Mesothelial cell of epicardium (in vitro differentiated cells): ENCODE measurements at places on chromosomes 2 and 18. TPM values are rescaled to one million over a fixed set of nuclear protein-coding genes. Genes with fewer than 3 reads are reported as not detected.
A peak's percentile ranks its signal among the peaks of the same experiment; 100 is the strongest.

Gene TSHZ1
- total RNA-seq, result 48.6 to 50.6 TPM (median 50.0 TPM) in 3 replicates

DNA sequence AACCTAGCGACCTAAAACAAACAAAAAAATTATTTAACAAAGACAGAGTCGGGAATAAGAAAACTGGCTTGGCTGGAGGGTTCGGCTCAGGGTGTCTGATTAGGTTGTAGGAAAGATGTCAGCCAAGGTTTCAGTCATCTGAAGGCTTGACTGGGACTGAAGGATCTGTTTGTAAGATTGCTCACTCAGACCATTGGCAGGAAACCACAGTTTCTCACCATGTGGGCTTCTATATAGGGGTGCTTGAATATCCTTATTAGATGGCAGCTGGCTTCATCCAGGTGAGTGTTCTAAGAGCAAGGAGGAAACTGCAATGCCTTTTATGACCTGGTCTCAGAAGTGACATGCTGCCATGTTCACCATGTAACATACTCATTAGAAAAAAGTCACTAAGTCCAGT lies 999 bp upstream of the IL36B start:
- no peak for DNase-seq

DNA sequence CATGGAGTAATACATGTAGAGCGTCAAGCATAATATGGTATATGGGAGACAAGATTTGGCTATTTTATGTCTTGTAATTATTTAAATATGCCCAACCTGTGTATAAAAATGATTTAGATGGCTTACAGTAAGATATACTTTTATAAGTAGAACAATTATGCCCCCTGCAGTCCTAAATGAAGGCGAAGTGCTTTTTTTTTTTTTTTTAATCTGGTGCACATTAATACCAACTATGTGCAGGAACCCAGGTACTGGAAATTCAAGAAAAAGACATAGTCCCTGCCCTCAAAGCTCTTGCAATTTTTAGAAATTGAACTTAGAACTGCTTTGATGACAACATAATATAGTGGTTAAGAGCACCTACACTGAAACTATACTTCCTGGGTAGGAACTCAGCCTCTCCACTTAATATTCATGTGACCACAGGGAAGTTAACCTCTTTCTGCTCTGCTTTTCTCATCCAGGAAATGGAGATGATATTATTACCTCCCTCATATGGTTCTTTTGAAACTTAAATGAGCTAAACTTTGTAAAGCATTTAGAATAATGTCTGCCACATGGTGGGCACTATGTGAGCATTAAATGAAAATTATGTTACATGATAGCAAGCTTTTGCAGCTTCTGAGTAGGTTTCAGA lies 38.1 kb downstream of the AFTPH start:
- no peak for DNase-seq

GRCh38 chr18:51980101-51980500 lies 359.9 kb upstream of the DCC start:
- DNase-seq, result no peak

Gene MARCHF7
- 128 to 133 TPM (median 131 TPM) in 3 replicates for total RNA-seq

GRCh38 chr2:20015482-20016083 lies 3.1 kb upstream of the MATN3 start:
- DNase-seq, result no peak

Gene FABP1
- total RNA-seq, result 1.0 to 3.8 TPM (median 2.7 TPM) in 3 replicates

DNA sequence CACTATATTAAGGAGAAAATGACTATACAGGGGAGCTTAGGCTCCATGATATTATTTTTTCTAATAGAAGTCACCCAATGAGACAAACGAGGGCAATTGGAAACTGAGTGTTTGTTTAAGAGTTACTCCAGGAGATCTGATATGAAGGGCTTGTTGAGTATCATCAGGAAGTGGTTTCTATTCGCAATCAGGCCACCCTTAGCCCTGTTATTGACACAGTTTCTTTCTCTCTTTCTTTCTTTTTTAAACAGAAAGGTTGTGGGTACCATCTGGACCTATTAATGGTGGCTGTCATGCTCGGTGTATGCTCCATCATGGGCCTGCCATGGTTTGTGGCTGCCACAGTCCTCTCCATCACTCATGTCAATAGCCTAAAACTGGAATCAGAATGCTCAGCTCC lies 117.3 kb downstream of the DPP4 start:
- DNase-seq, result no peak

GRCh38 chr2:217880287-217880889 lies 122.4 kb downstream of the TNS1 start:
- DNase-seq, result no peak

- DNase-seq, result peak; percentile 20
These were observed 2.2 kb downstream of the NOL4 start for GRCh38 chr18:34222307-34223163.

DNA sequence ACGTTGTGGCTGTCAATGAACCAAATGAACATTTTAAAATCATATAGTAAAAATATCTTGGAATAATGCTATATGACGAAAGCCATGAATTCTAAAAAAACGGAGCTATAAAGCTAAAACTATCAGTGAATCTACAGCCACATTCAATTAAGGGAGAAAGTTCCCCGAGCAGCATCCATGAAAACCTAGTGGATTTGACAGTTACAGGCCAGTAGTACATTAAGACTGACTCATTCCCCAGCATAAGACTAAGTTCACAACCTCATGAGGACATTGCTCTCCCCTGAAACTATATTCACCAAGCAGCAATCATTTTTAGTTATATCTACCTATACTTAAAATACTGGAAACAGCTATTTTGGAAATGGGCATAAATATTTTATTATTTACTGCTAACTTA lies 36.6 kb downstream of the KIDINS220 start:
- no peak for DNase-seq

GRCh38 chr18:74623047-74623816 lies 25.6 kb downstream of the ZNF407 start:
- DNase-seq, result no peak

DNA sequence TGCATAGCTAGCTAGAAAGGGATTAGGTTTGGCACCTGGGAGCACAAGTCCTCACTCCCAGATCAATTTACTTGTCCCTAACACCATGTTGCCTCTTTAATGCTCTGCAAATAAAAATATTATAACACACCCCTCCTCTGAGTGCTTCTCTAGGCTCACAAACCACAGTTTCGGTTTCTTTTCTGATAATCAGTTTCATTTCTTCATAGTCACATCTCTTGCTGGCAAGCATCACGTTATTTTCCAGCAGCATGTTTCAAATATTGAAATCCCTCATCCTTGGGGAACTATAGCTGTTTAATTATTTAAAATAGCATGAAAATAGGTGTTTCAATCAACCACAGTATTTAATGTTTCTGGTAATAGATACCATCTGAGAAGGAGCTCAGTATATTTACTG lies 13.9 kb upstream of the SMCHD1 start:
- DNase-seq, result no peak

Gene MSH6
- total RNA-seq, result 129 to 140 TPM (median 132 TPM) in 3 replicates

Gene FTCDNL1
- total RNA-seq, result 1.5 to 2.1 TPM (median 1.5 TPM) in 3 replicates

Gene AQP12A
- total RNA-seq, result not detected in 3 replicates

GRCh38 chr2:37809525-37809924 lies 115.6 kb upstream of the RMDN2 start:
- DNase-seq, result no peak

Gene MC5R
- total RNA-seq, result not detected in 3 replicates

Gene TGFBRAP1
- total RNA-seq, result 23.3 to 24.1 TPM (median 23.6 TPM) in 3 replicates

Gene SH2D6
- total RNA-seq, result 0.35 to 0.79 TPM (median 0.38 TPM) in 3 replicates

Gene CYP27A1
- 15.6 to 16.8 TPM (median 16.6 TPM) in 3 replicates for total RNA-seq

Gene UGT1A8
- total RNA-seq, result not detected in 3 replicates

- no peak for DNase-seq
These were observed 2.8 kb upstream of the CENPA start for GRCh38 chr2:26782876-26783704.

DNA sequence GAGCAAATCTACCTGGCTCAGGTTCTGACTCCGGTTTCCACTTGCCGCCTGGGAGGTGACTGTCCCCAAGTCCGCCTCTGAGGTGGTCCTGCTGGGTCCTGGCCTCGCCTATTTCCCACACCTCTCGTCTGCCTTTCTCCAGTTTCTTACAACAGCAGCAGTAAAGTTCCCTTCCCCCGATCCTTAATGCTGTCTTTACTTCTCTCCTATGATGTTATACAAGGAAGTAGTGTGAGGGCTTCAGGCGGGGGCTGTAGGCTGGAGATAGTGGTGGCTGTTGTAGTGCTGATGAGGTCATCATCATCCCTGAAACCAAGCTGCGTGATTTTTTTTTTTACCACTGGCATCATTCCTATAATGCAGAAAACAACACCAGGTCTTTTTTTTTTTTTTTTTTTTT lies 18.9 kb downstream of the TGIF1 start:
- no peak for DNase-seq

- DNase-seq, result peak; percentile 20
These were observed 80.2 kb downstream of the SLC8A1 start for GRCh38 chr2:40371525-40372282.

GRCh38 chr18:39274535-39274934 lies 1708.9 kb upstream of the CELF4 start:
- DNase-seq, result no peak

Gene CD8A
- 0.31 to 0.38 TPM (median 0.36 TPM) in 3 replicates for total RNA-seq

Gene ASXL3
- 34.0 to 36.7 TPM (median 36.0 TPM) in 3 replicates for total RNA-seq

Gene GATA6
- total RNA-seq, result 99.0 to 108 TPM (median 106 TPM) in 3 replicates

Gene SIX3
- total RNA-seq, result not detected in 3 replicates

DNA sequence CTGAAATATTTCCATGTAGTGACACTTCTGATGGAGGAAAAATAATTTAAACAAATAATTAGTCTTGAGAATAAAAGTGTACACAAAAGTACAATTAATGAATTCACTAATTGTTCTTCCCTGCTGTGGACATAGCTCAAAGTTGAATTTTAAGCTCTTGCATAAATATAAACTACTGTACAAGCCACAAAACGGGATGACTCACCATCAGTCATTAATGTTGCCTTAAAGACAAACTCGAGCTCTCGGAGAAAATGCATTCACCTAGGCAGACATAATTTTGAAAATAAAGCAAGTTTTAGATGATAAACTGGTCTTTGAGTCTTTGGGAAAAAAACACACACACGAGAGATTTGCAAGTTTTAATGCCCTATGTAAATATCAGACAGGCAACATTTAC lies 436.4 kb downstream of the ZNF521 start:
- DNase-seq, result no peak

GRCh38 chr2:204794624-204795023 lies 249.3 kb downstream of the PARD3B start:
- no peak for DNase-seq

Gene MYO1B
- 74.6 to 81.6 TPM (median 80.2 TPM) in 3 replicates for total RNA-seq
